ENCODE measurements at places on chromosomes 1 and 21. TPM values are rescaled to one million over a fixed set of nuclear protein-coding genes. Genes with fewer than 3 reads are reported as not detected.

The FCGR3B gene
- 0.37 TPM for total RNA-seq

The LENEP gene
- total RNA-seq, result not detected

The AIRE gene
- 0.68 TPM for total RNA-seq

DNA sequence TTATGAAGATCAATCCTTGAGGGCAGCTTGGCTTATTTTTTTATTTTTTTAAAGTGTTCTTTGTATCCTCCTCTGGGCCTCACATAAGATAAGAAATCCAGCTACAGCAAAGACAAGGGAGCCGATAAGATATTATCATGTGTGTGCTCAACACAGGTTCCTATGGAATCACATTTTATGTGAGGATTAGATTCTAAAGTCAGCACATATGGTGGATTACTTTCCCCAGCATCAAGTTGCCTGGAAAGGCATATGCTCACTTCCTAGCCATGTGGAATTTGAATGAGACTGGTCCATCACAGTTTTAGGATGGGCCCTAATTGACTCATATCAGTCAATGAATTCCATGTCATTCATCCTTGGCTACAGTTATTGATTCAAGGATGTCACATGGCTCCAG, 456.9 kb upstream of the LRRC7 start:
- no peak for DNase-seq

- DNase-seq, result no peak
Observed at GRCh38 chr1:234994436-234995295, 134.0 kb downstream of the TOMM20 start.

DNA sequence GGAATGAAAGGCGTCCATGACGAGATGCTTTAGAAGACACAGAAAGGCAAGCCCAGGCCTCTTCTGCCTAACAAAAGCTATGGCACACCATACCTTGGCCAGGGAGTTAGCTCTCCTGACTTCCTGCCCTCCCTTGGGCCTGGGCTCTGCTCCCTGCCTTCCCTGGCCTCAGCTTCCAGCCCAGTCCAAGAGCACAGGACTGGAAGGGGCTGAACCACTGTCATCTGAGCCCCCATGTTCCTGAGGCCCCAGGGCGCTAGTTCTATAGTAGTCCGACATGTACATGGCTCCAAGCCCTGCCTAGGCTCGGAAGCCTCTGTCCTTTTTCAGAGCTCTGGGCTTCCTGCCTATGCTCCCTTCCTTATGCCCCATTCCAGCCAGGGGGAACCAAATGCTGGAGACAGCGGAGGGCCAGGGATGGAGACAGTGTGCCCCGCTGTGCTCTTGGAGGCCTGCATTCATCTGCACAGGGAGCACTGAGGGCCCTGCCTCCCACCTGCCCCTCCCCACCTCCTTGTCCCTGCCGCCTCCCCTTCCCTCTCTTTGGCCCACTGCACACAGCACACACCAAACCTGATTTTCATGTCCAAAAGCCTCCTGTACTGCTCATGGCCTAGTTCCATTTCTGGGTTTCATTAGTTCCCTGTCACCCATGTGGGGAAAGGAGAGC, 240.1 kb downstream of the RHOU start:
- DNase-seq, result no peak

GRCh38 chr1:17419626-17420328, 19.7 kb downstream of the RCC2 start:
- peak; percentile 75 for DNase-seq

DNA sequence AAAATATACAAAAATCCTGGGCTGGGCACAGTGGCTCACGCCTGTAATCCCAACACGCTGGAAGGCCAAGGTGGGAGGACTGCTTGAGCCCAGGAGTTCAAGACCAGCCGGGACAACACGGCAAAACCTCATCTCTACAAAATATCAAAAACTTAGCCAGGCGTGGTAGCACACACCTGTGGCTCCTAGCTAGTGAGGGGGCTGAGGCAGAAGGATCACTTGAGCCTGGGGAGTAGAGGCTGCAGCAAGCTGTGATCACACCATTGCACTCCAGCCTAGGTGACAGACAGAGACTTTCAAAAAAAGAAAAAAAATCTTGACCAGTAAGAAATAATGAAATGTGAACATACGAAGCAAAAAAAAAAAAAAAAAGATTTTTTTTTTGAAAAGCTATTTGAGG, 52.1 kb downstream of the ARID4B start:
- DNase-seq, result no peak

DNA sequence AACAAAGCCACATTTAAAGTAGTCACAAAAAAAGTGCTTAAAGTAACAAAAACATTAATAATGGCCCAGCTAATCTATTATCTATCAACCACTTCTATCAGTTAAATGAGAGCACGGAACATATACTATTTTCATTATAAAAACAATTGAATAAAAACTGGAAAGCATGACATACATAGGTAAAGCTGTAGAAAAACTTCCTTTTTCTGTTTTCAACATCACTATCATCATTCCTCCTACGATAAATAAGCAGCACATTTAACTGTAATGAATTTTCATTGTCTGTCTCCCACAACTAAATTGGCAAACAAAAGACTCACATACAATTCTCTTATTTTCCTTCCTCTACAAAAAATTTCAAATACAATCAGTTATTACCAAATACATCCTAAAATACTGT, 96.4 kb upstream of the DPH5 start:
- DNase-seq, result no peak

- DNase-seq, result no peak
Observed at GRCh38 chr1:10529765-10530164, 55.0 kb downstream of the PEX14 start.

GRCh38 chr1:201499795-201500669, 6.9 kb downstream of the CSRP1 start:
- peak; percentile 47 for DNase-seq

All from testis (tissue), 5 donors.